Progenitor cell of endocrine pancreas (in vitro differentiated cells): ENCODE measurements at places on chromosomes 2 and 18.

GRCh38 chr2:3712424-3712823, 9.0 kb downstream of the DCDC2C start:
- no peak for DNase-seq
- no peaks in the 10 kb centered on the region for H3K36me3 ChIP-seq
- no peak overlapping the region for H3K4me3 ChIP-seq
- H3K4me1 ChIP-seq, result no peaks in the 10 kb centered on the region
- H3K27me3 ChIP-seq, result peaks cover 15% of the 10 kb centered on the region

DNA sequence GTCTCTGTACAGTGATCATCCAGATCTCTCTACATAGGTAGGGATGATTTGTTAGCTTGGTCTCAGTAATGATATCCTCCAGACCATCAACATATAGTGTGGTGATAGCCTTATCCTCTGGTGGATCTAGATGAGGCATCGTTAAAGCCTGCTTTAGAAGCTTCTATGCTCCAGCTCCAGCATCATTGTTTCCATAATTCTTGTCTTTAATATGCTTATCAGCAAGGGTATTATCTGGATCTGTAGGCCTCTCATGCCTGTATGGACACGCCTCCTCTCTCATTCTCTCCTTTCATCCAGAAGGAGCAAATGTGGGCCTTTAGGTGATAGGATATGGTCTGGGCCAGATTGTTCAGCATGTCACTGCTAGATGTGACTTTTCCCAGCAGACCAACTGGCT, 234.5 kb upstream of the CHST9 start:
- peaks cover 18% of the 10 kb centered on the region for H3K27me3 ChIP-seq
- no peak overlapping the region for H3K4me3 ChIP-seq
- H3K4me1 ChIP-seq, result peaks cover 3% of the 10 kb centered on the region
- H3K36me3 ChIP-seq, result no peaks in the 10 kb centered on the region
- DNase-seq, result no peak

GRCh38 chr2:68152681-68153347, 4.9 kb upstream of the PNO1 start:
- peaks cover 8% of the 10 kb centered on the region for H3K4me1 ChIP-seq
- H3K27me3 ChIP-seq, result no peaks in the 10 kb centered on the region
- no peak overlapping the region for H3K27ac ChIP-seq
- no peak for DNase-seq

GRCh38 chr2:167293943-167294775, 405.9 kb downstream of the XIRP2 start:
- DNase-seq, result peak; percentile 17
- peak overlapping the region; percentile 87 for H3K27ac ChIP-seq
- H3K4me3 ChIP-seq, result peak overlapping the region; percentile 90
- peaks cover 7% of the 10 kb centered on the region for H3K27me3 ChIP-seq
- peaks cover 14% of the 10 kb centered on the region for H3K4me1 ChIP-seq

GRCh38 chr2:211093743-211094303, 537.4 kb downstream of the CPS1 start:
- no peaks in the 10 kb centered on the region for H3K4me1 ChIP-seq
- H3K36me3 ChIP-seq, result peaks cover 2% of the 10 kb centered on the region
- no peak overlapping the region for H3K4me3 ChIP-seq
- DNase-seq, result no peak

GRCh38 chr2:120677221-120677620, 58.4 kb upstream of the GLI2 start:
- no peak overlapping the region for H3K4me3 ChIP-seq
- H3K36me3 ChIP-seq, result no peaks in the 10 kb centered on the region
- H3K4me1 ChIP-seq, result no peaks in the 10 kb centered on the region
- H3K27me3 ChIP-seq, result peaks cover 60% of the 10 kb centered on the region
- DNase-seq, result no peak

DNA sequence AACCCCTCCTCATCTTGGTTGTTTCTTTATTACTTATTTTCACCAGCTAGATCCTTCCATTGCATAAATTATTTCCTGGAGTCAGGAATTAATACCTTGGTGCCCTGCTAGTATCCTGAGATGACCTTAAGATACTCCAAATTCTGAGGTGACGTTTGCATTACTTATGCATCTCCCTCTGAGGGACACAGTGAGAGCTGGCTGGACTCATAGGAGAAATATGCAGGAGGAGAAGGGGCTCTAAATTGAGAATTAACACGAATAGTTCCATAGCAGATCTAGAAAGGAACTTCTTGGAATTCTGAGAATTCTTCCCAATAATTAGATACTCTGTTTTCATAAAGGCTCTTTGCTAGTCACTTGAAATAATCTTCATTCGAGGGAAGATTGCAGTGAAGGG, 310.6 kb upstream of the ZEB2 start:
- no peak for DNase-seq
- H3K4me1 ChIP-seq, result no peaks in the 10 kb centered on the region
- H3K36me3 ChIP-seq, result no peaks in the 10 kb centered on the region
- H3K27me3 ChIP-seq, result no peaks in the 10 kb centered on the region
- H3K4me3 ChIP-seq, result no peak overlapping the region
- H3K27ac ChIP-seq, result no peak overlapping the region

- H3K4me1 ChIP-seq, result no peaks in the 10 kb centered on the region
- no peak for DNase-seq
- H3K36me3 ChIP-seq, result no peaks in the 10 kb centered on the region
- no peak overlapping the region for H3K4me3 ChIP-seq
Measured at GRCh38 chr18:36402765-36403396, 105.4 kb downstream of the FHOD3 start.

- no peaks in the 10 kb centered on the region for H3K27me3 ChIP-seq
- peaks cover 4% of the 10 kb centered on the region for H3K4me1 ChIP-seq
- no peak overlapping the region for H3K4me3 ChIP-seq
Measured at GRCh38 chr2:121776885-121777698, 21.6 kb downstream of the TSN start.

GRCh38 chr18:49733321-49733720, 80.0 kb downstream of the ACAA2 start:
- no peak for DNase-seq
- H3K27ac ChIP-seq, result no peak overlapping the region
- H3K4me3 ChIP-seq, result no peak overlapping the region

GRCh38 chr2:20167356-20167755, 57.6 kb downstream of the SDC1 start:
- H3K36me3 ChIP-seq, result no peaks in the 10 kb centered on the region
- no peak overlapping the region for H3K27ac ChIP-seq
- H3K4me1 ChIP-seq, result peaks cover 6% of the 10 kb centered on the region
- H3K4me3 ChIP-seq, result no peak overlapping the region
- peaks cover 2% of the 10 kb centered on the region for H3K27me3 ChIP-seq

DNA sequence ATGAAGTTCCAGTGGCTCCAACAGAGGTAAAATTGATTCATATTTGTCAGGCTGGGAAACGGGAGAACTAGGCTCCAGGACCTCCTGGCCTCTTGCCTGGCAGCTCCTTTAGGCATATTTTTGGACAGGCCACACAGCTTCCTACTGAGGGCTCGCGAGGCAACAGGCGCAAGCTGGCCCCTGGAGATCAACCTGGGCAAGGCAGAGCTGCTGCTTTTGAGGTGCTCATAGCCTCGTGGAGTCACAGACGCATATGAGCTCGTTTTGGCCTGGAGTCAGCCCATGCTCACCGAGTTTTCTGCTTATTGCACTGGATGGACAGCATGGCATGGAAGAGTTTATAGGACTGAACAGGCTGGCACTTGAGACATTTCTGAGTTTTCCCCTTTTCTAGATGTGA, 97.7 kb downstream of the CAPN13 start:
- no peaks in the 10 kb centered on the region for H3K4me1 ChIP-seq
- H3K27ac ChIP-seq, result no peak overlapping the region
- no peak overlapping the region for H3K4me3 ChIP-seq

DNA sequence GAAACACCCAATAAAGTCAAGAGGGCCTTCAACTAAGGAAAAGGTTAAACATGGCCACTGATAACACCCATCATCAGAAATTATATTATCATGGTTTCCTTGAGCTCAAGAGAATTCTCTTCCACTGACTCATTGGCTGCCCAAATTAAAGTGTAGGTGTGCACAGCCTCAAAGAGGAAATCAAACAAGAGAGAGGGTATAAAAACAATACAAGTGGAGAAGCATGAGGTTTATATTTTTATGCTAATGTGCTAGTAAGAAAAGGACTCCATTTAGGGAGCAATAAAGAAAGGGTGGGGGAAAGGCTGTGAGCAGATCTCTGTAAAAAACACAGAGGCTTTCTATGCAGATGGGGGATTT, 168.8 kb upstream of the VRK2 start:
- no peak overlapping the region for H3K4me3 ChIP-seq
- no peaks in the 10 kb centered on the region for H3K27me3 ChIP-seq
- H3K27ac ChIP-seq, result no peak overlapping the region
- no peaks in the 10 kb centered on the region for H3K4me1 ChIP-seq
- no peaks in the 10 kb centered on the region for H3K36me3 ChIP-seq
- DNase-seq, result no peak

GRCh38 chr18:6752202-6752860, 22.8 kb downstream of the ARHGAP28 start:
- no peak for DNase-seq
- peak overlapping the region; percentile 60 for H3K27ac ChIP-seq
- H3K36me3 ChIP-seq, result peaks cover 22% of the 10 kb centered on the region
- no peaks in the 10 kb centered on the region for H3K27me3 ChIP-seq
- H3K4me3 ChIP-seq, result no peak overlapping the region
- H3K4me1 ChIP-seq, result peaks cover 18% of the 10 kb centered on the region

GRCh38 chr2:145323512-145323911, 803.6 kb upstream of the ZEB2 start:
- no peak for DNase-seq
- peaks cover 11% of the 10 kb centered on the region for H3K4me1 ChIP-seq
- H3K27me3 ChIP-seq, result no peaks in the 10 kb centered on the region
- H3K36me3 ChIP-seq, result no peaks in the 10 kb centered on the region
- H3K4me3 ChIP-seq, result no peak overlapping the region

DNA sequence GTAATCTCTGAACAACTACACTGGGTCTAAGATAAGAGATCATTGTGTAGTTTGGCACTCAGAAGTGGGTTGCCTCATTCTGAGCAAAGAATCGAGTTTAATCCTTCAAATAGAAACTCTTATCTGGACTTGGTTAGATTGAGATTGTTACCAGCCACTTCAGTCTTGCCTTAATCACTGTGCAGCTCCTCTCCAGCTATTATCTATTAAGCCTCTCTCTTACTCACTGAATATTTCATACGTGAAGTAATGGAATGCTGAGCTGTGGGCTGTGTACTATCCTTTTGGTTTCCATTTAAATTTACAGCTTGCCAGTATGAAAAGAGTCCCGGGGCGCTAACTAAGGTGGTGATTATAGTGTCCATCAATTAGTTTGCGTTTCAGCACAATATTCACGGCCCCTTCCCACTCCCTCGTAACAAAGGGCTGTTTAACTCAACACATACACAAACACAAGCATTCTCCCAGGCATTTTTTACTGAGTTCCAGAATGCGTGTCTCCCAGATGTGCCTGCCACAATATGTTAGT, 65.7 kb upstream of the NCKAP5 start:
- no peak overlapping the region for H3K27ac ChIP-seq
- no peak for DNase-seq
- no peak overlapping the region for H3K4me3 ChIP-seq

DNA sequence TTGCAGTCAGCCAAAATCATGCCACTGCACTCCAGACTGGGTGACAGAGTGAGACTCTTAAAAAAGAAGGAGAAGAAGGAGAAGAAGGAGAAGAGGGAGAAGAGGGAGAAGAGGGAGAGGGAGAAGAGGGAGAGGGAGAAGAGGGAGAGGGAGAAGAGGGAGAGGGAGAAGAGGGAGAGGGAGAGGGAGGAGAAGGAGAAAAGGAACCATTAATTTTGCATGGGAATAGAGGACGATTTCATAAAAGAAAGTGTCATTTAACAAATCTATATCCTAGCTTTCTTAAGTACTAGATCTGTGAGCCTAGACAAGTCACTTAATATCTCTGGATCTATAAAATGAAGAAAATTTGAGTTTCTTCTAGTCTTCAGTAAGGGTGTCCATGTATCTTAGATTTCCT, 9.6 kb downstream of the NOL10 start:
- no peak overlapping the region for H3K4me3 ChIP-seq
- H3K36me3 ChIP-seq, result peaks cover 9% of the 10 kb centered on the region
- no peak for DNase-seq
- H3K27me3 ChIP-seq, result no peaks in the 10 kb centered on the region

DNA sequence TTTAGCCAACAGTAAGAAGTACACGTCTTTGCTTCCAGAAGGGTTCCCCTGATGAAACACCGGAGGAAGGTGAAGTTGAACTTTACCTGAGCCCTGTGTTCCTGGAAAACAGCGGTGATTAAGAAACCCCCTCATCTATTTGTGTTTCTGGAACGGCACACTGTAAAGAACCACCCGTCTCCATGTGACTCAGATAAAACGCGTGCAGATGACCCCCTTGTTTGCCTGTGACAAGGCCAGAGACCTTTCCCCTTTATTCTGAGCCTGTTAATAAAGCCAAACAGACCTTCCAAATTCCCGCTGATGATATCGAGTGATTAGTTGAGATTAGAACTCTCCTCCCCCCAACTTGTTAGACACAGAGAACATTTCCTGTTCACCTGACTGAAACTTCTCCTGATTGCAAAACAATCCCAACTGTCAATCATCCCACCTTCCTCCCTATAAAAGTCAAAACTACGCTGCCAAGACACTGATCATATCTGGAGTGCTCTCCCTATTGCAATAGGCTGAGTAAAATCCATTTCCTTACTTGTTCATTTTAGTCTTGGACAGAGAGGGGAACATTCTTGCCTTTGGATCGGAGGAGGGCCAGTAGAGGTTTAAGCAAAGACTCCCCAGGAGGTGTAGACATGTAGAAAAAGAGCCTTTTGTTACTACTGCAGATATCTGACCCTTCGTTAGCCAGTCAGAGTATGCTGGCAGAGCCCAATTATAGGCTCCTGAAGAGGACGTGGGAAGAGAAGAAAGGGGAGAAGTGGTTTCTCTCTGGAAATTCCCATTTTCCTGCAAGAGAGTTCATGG, 914 bp upstream of the IWS1 start:
- no peaks in the 10 kb centered on the region for H3K27me3 ChIP-seq
- peaks cover 3% of the 10 kb centered on the region for H3K36me3 ChIP-seq
- H3K27ac ChIP-seq, result peak overlapping the region; percentile 99
- DNase-seq, result no peak

- H3K4me3 ChIP-seq, result no peak overlapping the region
- H3K27ac ChIP-seq, result peak overlapping the region; percentile 50
- no peak for DNase-seq
- peaks cover 7% of the 10 kb centered on the region for H3K36me3 ChIP-seq
- peaks cover 14% of the 10 kb centered on the region for H3K4me1 ChIP-seq
Measured at GRCh38 chr2:85057226-85057962, 75.8 kb upstream of the TCF7L1 start.

- H3K4me3 ChIP-seq, result no peak overlapping the region
- H3K36me3 ChIP-seq, result peaks cover 4% of the 10 kb centered on the region
- H3K27me3 ChIP-seq, result no peaks in the 10 kb centered on the region
- DNase-seq, result no peak
- H3K27ac ChIP-seq, result no peak overlapping the region
- H3K4me1 ChIP-seq, result no peaks in the 10 kb centered on the region
Measured at GRCh38 chr18:8928847-8929780, 173.4 kb upstream of the NDUFV2 start.

DNA sequence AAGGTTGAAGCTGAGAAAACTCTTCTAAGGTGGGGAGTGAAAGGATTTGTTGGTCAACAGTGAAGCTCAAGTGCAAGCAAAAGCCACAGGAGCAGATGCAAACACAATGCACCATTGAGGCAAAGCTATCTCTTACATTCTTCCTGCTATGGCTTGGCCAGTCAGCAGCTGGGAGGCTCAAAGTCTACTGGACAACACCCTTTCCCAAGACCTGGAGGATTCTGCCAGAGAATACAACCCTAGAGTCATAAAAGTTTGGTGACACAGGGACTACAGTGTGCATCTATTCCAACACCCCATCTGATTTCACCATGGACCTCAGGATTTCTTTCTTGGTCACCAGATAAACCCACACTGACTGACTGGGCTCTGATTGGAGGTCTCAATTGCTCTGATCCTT, 342.0 kb downstream of the HRH4 start:
- H3K27me3 ChIP-seq, result peaks cover 5% of the 10 kb centered on the region
- peaks cover 10% of the 10 kb centered on the region for H3K4me1 ChIP-seq
- no peak overlapping the region for H3K27ac ChIP-seq
- H3K36me3 ChIP-seq, result no peaks in the 10 kb centered on the region
- no peak for DNase-seq
